ENCODE measurements at places on chromosomes 7 and 10.

- DNase-seq = no peak
Measured at GRCh38 chr7:98196706-98197605, 14.3 kb upstream of the BHLHA15 start.

GRCh38 chr7:140229591-140230515 lies 53.1 kb upstream of the KDM7A start:
- no peak for DNase-seq

DNA sequence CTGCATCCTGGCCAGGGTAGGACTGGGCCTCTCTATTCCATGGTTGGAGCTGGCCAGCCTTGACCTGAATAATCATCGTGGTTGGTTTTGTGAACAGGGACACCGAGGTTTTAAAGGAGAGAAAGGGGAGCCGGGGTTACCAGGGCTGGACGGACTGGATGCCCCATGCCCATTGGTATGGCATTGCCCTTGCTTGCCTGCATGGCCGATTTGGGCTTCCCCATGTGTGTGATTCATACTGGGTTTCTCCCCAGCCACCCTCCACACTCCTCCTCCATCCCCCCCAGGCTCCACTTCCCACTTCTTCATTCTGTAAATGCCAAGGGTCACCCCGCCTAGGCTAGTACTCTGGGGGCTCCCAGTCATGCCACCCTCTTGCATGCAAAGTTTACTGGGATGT lies 98.8 kb upstream of the MACROH2A2 start:
- DNase-seq = no peak

GRCh38 chr10:89352802-89353201 lies 25.0 kb downstream of the IFIT3 start:
- no peak for DNase-seq

Data from fibroblast of gingiva (primary cell).